ENCODE measurements at places on chromosomes 1 and 21. TPM values are rescaled to one million over a fixed set of nuclear protein-coding genes. Genes with fewer than 3 reads are reported as not detected.
A peak's percentile ranks its signal among the peaks of the same experiment; 100 is the strongest.

The COL24A1 gene
- total RNA-seq = 2.5 TPM

The LRRC39 gene
- 0.36 TPM for total RNA-seq

GRCh38 chr1:239913141-239913585 is 178.5 kb upstream of the FMN2 start:
- DNase-seq = no peak

GRCh38 chr1:7458946-7459345 is 312.1 kb upstream of the VAMP3 start:
- DNase-seq = no peak

The GNG12 gene
- total RNA-seq = 132 TPM

- DNase-seq = no peak
Measured at GRCh38 chr1:203103216-203103615, 17.4 kb upstream of the MYOG start.

DNA sequence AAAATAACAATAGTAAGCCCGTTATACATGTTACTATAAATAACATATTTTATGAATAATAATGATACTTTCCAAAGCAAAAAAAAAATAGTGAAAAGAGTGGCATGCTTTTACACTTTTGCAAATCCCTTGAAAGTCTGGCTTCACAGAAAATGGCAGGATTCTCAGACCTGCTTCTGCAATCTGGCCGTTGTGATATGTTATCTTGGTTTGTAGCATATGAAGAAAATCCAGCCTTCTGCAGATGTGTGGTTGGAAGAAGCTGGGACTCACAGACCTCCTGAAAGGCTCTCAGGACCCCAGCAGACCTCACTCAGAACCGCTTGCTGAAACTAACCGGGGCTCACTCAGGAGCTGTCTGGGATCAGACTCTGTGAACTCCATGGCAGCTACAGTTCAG is 256.0 kb upstream of the TMEM51 start:
- no peak for DNase-seq

DNA sequence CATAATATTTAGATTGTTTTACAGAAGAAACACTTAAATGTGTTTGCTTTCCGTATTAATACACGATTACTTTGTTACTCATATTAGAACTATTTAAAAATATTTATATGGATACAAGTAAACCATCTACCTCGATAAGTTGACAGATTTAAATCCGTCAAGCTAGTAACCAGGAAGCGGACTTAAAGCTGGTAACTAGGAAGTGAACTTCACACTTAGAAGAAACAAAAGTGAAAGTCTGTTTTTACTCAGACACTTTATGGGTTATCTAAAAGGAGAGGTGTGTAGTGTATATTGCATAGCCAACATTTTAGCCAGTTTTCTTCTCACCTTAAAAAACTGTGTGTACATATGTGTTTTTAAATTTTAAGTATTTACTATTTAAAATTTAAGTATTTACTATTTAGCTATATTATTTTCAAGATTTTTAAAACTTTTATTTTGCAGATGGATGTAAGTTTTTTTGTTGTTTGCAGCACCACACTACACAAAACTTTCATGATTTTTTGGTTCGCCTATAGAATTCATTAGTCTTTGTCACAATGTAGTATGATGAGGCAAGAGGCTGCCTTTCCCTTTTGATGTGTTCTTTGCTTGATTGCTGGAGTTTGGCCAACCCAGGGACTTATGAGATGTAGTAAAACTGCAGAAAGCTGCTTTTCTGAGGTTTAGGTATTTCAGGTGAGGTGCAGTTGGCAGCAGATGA is 2.7 kb downstream of the USP25 start:
- DNase-seq = peak; percentile 51

DNA sequence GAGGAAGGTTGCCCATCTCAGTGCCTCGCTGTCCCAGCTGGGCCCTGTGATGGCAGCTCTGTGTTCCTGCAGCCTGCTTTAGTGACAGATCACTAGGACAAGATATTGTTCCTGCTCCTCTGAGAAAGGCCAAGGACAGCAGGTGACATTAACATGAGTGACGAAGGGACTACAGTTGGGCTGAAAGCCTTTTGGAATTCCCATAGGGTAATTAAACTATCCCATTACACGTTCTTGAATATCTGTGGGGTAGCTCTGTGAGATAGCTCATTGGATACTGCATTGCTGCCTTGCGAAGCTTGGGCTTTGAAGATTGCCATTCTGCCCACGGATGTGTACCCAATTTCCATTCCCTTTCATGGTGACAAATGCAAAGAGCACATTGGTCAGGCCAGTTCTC is 78.2 kb upstream of the COA6 start:
- no peak for DNase-seq

The CD1E gene
- not detected for total RNA-seq

DNA sequence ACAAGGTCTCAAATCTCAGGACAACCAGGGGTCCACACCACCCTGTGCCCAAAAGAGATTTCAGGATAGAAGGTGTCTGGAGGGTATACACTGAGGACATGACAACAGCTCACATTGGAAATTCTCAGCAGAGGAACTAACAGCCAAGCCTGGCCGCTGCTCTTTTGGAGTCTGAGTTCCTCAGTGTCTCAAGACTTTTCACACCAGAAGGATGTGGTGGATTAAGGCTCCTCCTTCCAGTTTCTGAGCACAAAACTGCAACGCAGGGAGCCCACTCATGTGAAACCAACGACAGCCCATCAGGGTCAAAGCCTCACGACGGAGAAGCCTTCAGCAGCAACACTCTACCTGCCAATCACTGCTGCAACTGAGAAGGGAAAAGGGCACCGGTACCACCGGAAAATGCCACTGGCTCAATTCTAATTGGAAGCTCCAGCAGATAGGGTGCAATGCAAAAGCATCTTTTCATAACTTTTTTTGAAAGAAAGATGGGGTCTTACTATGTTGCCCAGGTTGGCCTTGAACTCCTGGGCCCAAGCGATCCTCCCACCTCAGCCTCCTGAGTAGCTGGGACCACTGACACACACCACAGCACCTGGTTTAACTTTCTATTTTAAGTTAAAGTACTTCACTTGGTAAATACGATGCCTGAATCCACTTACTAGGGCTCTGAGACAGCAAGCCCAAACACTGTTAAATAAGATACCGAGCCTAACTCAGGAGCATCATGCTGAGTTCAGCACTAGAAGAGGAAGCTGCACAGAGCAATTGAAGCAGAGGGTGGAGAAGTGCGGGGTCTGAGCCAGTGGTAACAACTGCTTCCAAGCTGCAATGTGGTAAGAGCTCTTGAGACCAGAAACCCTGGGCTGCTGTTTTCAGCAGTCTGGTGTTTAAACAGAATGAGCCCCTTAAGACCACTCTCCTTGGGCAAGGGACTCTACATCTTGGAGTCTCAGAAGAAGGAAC is 7.8 kb downstream of the CAPZB start:
- DNase-seq = no peak

The KRTAP10-1 gene
- not detected for total RNA-seq

The TEX38 gene
- not detected for total RNA-seq

GRCh38 chr1:3529099-3529729 is 74.7 kb downstream of the ARHGEF16 start:
- no peak for DNase-seq

- no peak for DNase-seq
Measured at GRCh38 chr1:89799495-89799894, 21.3 kb upstream of the LRRC8D start.

GRCh38 chr21:19276665-19277064 is 873.1 kb upstream of the TMPRSS15 start:
- DNase-seq = no peak

The FCGR2B gene
- total RNA-seq = not detected

The MAB21L3 gene
- not detected for total RNA-seq

DNA sequence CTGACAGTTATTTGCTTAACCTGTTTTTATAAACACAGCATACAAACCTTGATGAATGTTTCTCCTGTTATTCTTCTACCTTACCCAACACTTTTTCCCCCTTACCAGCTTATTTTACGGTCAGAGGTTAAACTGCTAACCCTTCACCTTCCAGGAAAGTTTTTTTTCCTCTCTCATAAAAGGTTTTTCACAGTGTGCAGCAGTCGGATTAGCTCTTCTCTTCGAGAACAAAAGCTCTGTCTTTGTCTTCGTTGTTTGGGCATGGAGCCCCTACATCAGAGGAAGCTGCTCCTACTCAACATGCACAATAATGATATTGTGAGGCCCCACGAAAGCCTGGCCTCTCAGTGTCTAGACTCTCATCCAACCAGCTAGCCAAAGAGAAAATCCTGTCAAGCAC is 42.0 kb downstream of the DENND1B start:
- DNase-seq = no peak

DNA sequence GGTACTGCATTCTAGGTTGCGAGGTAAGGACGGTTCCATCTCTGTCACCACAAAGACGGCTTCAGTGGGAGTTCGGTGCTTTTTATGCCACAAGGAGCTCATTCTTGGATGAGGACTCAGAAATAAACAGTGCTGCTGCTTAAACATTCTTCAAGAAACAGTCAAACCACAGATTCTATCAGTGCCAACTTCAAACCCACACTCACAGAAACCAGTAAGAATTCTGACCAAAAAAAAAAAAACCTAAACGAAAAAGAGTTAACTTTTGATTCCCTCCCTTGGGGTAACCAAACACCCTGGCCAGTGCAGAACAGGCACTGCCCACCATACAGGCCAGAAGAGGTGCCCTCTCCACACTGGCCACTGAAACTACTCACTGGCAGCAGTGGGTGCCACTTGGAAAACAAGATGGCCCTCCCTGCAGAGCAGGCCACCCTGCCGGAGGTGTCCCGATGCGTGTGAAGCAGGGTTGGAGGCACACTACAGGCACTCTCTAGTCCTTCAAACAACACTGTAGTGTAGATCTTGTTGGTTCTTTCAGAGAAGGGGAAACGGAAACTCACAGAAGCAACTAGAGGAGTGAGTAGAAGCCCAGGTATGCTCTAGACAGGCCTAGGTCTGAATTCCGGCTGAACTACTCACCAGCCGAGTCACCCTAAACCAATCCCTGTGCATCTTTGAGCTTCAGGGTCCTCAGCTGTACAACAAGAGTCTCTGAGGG is 87.3 kb upstream of the TLR5 start:
- peak; percentile 93 for DNase-seq

- DNase-seq = no peak
Measured at GRCh38 chr1:112927462-112927990, 28.5 kb downstream of the SLC16A1 start.

DNA sequence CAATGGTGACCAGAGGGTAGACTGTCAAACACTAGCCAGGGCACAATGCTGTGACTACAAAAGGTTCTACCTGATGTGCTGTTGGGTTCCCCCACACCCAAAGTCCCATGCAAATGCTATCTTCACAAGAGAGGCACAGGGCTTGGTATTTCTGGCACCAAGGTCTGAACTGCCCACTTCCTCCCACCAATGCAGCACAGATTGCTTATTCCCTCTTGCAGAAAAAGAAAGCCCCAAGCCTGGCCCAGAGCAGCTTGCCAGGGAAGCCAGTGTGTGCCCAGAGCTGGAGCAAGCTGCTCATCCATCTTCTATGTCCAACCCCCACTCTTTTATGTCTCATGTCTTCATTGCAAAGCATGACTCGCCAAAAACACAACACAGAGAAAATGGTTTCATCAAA is 149.4 kb upstream of the CAMK1G start:
- DNase-seq = no peak

DNA sequence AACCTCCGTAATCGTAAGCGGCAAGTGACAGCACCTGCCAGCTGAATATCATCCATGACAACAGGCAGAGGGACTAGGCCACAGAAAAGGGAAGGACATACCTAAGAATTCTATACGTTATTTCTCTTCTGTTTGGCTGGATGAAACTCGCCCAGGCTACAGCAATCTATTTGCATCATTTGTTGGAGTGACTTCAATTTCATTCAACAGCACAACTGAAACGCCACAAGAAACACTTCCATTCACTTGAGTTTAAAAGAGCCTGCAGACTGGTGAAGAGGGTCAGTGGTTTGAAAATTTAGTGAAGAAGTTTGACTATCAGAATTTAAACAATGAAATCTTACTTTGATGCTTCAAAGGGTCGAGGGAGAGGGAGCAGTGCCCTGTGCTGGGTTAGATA is 378.7 kb downstream of the LMO4 start:
- DNase-seq = no peak

- peak; percentile 59 for DNase-seq
Measured at GRCh38 chr1:219066631-219067349, 106.9 kb upstream of the LYPLAL1 start.

The ASAP3 gene
- 18.6 TPM for total RNA-seq

- DNase-seq = no peak
Measured at GRCh38 chr1:195733826-195734225, 874.4 kb downstream of the KCNT2 start.

- DNase-seq = no peak
Measured at GRCh38 chr1:154821083-154821482, 49.0 kb downstream of the KCNN3 start.

The FAM3B gene
- total RNA-seq = not detected

- DNase-seq = no peak
Measured at GRCh38 chr1:180982422-180982821, 40.2 kb downstream of the STX6 start.

- DNase-seq = no peak
Measured at GRCh38 chr1:154682254-154682653, 74.3 kb upstream of the ADAR start.

The RCAN1 gene
- 183 TPM for total RNA-seq

DNA sequence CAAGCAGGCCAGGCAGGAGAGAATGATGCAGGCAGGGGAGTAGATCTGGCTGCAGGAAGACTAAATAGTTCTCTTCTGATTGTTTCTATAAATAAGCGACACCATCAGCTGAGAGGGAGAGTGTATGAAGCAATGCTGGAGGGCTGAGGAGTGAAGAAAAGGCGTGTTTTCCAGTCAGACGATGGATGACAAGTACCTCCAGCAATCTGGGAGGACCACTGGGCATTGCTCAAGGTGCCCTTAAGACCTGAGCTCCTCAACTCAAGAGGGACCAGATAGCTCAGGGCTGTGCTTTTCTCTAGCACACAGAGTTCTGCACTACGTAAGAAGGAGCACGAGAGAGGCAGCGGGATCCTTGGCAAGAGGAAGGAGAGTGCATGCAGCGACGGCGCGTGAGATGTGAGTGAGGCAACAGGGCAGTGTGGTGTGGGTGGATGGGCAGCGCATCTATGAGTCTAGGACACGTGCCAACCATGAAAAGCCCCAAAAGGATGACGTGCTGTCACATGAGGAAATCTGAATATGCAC is 36.0 kb downstream of the PABPC4 start:
- peak; percentile 77 for DNase-seq

DNA sequence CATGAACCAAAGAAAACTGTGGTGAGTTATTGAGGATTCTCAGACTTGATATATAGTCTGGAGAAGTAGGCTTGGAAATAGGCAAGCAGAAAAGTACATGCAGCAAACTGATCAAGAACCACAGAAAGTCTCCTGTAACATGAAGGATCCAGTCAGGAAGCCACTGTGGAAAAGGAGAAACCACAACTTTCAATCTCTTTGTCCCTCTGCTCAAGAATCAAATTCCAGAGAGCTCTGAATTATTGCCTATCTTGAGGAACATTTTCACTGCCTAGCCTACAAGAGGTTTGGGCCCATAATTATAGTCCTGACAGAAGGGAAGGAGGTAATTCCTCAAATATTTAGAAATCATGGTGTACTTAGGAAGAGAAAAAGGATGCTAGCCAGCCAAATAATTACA is 43.0 kb upstream of the ADAMTS1 start:
- no peak for DNase-seq

The EVA1B gene
- 49.8 TPM for total RNA-seq

Data from IMR-90 (cell line).